ENCODE measurements at places on chromosomes 3 and 15.

DNA sequence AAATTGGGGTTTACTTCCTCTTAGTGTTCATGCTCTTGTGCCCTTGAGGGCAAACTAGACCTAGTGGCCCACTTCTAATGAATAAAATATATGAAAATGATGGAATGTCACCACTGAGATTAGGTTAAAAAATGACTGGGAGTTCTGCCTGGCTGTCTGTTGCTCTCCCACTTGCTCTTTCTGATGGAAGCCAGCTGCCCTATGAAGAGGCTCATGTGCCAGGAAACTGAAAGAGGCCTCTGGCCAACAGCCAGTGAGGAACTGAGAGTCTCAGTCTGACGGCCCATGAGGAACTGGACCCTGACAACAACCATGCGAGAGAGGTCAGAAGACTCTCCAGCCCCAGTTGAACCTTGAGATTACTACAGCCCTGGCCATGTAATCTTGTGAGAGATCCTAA, 107.1 kb upstream of the FHIT start:
- no peak for DNase-seq

- DNase-seq, result no peak
Measured at GRCh38 chr3:170697131-170697530, 111.3 kb upstream of the SLC7A14 start.

- DNase-seq, result peak; percentile 8
Measured at GRCh38 chr3:149145974-149146373, 16.5 kb downstream of the HPS3 start.

GRCh38 chr3:30356866-30357753, 249.3 kb upstream of the TGFBR2 start:
- no peak for DNase-seq

DNA sequence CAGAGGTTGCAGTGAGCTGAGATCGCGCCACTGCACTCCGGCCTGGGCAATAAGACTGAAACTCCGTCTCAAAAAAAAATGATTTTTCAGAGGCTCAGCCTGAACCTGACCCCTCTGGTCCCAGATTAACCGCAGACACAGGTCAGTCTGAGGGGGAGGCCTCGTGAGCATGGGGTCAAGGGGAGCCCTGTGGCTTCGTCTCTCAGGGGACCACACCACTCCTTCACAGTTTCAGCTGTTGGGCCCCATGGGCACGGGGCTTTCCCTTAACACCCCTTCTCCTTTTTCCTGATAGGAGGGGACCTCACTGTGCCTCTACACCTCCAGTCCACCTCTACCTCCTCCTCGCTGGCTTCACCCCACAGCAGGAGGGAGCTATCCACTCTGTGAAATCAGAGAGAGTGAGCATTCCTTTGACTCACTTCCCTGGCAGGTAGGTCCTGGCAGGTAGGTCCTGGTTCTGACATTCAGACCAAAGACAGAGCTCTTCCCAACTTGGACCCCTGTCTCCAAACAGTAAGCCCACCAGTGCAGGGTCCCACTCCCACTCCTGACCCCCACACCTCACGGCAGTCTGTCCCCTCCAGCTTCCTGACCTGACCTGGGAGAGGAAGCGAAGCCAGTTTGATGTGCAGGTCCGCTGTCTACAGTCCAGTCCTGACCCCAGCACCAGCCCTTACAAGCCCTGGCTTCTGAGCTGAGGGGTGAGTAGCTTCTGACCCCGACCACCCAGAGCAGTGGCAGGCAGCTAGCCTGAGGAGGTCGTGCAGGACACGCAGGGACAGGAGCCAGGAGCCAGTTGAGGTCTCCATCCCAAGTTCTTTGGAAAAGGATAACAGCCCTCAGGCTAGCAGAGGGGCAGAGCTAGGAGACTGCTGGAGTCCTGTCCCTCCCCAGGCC, 9.0 kb downstream of the RRP9 start:
- DNase-seq, result no peak

DNA sequence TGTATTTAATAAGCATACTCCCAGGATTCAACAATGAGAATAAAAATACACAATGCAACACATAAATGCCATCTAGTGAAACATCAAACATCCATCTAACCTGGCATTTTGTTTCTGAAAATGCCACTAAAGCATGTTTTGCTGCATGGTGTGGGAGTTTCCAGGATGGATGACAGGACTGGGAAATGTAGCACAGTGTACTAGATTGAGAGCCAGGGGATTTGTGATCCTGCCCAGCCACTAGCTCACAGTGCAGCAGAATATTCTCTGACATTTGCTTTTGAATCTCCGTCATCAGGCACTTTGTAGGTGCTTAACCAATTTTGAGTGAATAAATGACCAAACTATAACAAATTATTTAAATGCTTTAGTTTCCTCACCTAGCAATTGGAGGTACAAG, 404.8 kb downstream of the GAP43 start:
- no peak for DNase-seq

- DNase-seq, result peak; percentile 45
Measured at GRCh38 chr15:39462691-39463090, 118.2 kb upstream of the THBS1 start.

DNA sequence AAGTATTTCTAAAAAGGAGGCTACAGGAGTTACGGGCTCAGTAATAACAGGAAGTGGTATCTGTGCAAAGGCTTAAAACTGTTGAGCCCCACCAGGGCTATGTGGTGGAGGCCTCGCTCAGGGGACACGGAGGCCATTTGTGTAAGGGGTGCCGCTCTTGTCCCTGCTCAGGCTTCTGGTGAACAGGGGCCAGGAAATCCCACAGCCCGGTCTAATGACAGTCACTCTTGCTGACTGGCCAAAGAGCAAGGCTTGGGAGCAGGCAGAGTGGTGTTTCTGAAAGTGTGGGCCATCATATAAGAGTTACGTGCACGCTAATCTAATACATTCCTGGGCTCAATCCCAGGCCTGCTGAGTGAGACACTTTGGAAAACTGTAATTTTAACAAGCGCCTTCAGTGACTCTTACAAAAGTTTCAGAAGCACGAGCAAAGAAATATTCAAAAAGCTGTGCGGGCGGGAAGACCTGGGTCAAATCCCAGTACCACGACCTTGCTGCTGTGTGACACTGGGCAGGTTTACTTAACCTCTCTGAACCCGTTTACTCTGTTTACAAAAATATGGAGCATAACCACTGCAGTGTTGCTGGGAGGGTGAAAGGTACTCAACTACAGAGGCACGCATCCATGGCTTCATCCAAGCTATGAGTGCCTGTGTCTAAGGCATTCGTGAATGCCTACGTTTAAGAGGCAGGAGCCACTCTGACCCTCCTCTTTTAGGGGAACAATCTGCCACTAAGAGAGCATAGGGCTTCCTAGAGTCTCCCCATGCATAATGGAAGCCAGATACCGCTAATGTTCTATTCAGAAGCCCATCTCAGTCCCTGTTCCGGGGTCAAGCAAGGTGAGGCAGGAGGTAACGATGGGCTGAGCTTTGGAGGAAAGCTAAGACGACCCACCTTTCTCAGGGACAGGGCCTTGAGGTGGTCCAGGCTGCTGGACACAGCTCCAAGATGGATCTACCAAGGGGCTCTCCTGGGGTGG, 2.0 kb downstream of the ATP10A start:
- DNase-seq, result peak; percentile 78

- no peak for DNase-seq
Measured at GRCh38 chr3:129581623-129582022, 24.9 kb downstream of the PLXND1 start.

DNA sequence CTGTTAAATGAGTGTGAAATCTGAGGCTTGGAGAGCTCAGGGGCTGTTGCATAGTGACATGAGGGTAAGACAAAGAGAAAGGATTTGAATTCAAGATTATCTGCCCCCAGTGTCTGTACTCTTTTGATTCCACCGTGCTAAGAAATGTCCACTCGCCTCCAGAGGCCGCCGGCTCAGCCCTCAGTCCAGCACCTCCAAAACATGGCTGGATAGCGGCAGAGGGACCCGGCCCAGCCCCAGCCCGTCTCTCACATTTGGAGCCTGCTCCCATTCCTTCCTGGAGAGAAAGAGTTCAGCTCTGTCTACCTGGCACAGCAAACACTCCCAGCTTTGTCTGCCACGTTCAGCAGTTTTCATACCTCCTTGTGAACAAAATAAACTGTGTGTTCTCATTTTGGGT, 84.8 kb upstream of the IQSEC1 start:
- DNase-seq, result no peak

DNA sequence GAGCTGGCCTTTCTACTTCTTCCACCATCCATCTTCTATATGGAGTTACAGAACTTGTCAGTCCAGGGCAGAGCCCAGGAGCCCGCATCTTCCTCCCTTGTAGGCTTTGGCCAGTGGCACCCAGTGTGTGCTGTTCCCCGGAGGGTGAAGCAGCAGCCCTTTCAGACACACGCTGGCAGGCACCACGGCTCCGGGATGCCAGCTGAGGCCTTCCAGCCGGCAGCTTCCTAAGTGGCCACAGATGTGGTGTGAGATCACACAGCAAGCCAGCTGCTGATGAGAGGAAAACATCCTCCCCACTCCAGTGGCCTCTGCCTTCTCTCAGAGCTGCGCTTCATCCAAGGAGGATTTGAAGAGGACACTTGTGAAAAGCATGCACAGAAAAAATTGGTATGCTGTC, 24.1 kb downstream of the CRABP1 start:
- DNase-seq, result peak; percentile 63

DNA sequence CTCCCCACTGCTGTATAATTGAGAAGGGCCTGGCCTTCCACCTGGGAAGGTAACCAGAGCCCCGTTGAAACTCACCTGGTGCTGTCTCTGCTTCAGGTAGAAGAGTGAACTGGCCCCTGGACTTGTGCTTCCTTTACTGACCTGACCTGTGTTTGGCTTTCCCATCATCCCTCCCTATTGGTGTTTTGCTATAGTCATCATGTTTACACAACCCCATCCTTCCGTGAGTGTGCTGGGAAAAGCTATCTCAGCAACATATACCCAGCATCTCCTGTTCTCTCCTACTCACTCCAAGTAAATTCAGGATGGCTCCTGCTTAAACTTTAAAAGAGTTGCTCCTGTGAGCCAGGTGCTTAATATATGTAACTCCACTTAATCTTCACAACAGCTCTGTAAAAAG, 77.2 kb upstream of the TSC22D2 start:
- DNase-seq, result no peak

DNA sequence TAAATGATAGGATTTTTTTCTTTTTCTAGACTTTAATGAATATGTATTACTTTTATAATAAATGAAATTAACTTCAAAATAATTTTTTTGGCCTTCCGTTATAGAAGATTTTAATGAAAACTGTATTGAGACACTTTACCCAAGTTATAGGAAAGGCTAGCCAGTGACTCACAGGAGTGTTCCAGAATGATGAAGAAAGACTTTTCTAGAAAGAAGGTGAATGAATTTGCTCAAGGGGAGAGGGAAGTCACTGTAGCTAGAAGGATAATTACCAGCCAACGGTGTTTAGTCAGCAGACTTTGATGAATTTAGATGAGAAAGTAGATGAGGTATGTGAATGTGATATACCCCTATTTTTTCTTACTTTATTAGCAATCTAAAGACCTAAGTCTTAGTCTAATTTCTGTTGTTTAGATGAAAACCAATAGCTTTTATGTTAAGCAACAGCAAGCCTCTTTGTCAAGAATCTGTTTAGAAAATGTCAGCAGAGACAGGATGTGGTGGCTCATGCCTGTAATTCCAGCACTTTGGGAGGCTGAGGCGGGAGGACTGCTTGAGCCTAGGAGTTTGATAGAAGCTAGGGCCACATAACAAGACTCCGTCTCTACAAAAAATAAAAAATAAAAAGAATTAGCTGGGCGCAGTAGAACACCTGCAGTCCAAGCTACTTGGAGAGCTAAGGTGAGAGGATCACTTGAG, 3.2 kb downstream of the ALAS1 start:
- DNase-seq, result no peak

DNA sequence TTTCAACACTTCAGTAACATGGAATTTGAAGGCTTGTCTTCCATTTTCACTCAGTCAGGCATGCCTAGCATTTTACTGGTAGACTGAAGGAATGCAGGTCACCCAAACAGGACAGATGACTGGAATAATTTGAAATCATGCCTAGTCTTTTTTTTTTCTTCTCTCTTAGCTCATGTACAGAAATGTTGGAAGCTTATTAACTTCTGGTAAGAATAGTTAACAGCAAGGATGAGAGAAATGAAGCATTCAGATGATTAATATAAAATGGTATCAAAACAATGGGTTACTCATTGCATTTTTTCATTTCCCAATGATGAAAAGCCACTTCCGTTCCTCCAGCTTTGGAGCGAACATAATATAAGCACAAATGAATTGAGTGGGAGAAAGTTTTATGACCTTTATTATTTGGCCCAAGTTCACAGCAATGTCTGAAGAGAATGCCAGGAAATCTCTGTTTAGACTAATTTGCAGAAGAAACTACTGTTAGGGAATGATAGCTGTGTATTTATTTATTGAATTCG, 431.6 kb upstream of the RASGRP1 start:
- DNase-seq, result peak; percentile 100

- DNase-seq, result peak; percentile 90
Measured at GRCh38 chr3:1195947-1196346, 103.1 kb downstream of the CNTN6 start.

- DNase-seq, result no peak
Measured at GRCh38 chr15:76999996-77000395, 5.1 kb downstream of the PSTPIP1 start.

DNA sequence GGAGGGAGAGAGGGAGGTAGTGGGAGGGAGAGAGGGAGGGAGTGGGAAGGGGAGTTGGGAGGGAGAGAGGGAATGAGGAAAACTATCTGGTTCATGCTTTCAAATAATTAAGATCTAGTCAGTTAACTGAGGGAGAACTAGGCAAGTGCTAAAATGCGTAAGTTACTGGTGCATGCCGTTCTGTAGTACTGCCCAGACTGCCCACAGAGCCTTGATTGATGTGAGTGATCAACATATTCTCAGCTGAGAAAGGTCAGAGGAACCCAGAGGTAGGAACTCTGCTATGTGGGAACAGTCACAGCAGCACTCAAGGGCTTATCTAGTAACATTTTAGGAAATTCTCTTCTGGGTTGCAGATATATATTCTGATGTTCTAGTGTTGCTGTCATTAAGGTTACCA, 149.8 kb upstream of the ROBO1 start:
- no peak for DNase-seq

Data from AG10803 (cell line).